Right atrium auricular region (tissue), 2 donors: ENCODE measurements at places on chromosomes 7 and 10.

- no peak for DNase-seq
Observed at GRCh38 chr10:59055045-59055444, 121.4 kb upstream of the PHYHIPL start.

- DNase-seq: no peak
Observed at GRCh38 chr10:119517235-119518141, 25.0 kb downstream of the RGS10 start.

GRCh38 chr7:80316811-80317210 lies 182.2 kb downstream of the GNAI1 start:
- no peak for DNase-seq

DNA sequence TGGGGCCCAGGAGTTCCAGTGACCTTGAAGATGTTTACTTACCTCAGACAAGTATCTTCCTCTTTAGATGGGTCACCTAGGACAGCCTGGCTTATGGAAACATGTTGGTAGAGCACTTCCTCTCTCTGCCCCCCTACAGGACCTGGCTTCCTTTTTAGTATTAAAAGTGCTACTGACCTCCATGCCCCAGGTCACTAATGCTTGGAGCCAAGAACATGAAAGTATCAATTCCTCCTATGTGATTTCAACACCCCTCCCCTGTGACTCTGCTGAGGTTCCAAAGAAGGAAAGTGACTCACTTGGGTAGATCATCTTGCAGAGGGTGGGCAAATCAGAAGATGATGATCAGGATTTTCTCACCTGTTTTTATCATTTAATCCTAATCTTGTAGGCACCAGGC lies 125.3 kb upstream of the CCDC6 start:
- DNase-seq: no peak
